Activated T-cell treated with anti-CD3 and anti-CD28 coated beads for 24 hours (primary cell): ENCODE measurements at places on chromosomes 2 and 18.

GRCh38 chr2:212712466-212712865 is 173.9 kb upstream of the ERBB4 start:
- no peak for DNase-seq

DNA sequence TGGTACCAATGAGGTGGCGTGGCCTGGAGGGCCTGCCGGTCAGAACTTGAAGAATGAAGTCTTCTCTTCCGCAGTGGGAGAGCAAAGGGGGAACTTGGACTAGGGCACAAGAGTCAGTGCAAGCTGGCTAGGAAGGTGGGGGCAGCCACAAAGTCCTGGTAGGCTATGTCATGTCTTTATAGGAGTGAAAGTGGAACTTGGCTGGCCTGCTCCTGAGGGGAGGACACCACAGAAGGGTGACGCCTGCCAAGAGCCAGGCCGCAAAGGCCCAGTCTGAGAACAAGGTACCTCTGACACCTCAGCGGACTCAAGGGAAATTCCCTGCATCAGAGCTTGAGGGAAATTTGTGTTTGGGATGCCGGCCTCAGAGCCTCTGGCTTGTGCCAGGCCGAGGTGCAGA is 32.2 kb upstream of the MAP3K20 start:
- no peak for DNase-seq

DNA sequence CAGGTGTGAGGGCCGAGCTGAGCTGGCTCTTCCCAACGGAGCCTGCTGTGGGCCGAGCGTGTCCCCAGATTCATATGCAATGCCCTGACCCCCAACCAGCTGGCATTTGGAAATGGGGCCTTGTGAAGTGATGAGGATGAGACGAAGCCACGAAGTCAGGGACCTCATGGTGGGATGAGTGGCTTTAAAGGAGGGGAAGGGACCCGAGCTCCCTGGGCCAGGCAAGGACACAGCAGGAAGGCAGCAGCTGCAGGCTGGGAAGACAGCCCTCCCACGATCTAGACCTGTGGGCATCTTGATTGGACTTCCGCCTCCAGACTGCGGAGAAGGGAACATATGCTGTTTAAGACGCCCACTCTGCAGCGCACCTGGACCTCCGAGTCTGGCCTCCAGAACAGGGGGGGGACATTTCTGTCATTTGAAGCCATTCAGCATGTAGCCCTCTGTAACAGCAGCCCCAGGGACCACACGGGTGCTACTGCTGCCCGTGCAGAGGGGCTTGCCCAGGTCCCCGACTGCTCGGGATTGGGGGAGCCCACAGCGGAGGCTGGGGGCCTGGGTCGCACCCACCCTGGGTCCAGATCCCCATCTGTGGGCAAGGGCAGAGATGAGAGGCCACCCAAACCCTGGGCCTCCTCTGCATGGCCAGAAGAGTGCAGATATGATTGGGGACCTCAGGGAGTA is 27.2 kb downstream of the KIF1A start:
- no peak for DNase-seq

DNA sequence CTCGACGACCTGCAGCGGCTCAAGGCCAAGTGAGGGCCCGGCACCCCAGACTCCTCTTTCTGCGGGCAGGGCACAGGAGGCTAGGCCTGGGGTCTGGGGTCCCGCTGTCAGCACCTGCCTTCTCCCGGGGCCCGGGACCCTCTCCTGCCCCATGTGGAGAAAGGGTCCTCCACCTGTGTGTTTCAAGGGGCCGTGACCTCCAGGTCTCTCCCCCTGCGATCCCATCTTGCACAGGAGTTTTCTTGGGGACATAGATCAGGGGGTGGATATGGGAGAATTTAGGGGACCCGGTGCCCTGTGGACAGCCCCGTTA is 791 bp downstream of the DES start:
- no peak for DNase-seq

DNA sequence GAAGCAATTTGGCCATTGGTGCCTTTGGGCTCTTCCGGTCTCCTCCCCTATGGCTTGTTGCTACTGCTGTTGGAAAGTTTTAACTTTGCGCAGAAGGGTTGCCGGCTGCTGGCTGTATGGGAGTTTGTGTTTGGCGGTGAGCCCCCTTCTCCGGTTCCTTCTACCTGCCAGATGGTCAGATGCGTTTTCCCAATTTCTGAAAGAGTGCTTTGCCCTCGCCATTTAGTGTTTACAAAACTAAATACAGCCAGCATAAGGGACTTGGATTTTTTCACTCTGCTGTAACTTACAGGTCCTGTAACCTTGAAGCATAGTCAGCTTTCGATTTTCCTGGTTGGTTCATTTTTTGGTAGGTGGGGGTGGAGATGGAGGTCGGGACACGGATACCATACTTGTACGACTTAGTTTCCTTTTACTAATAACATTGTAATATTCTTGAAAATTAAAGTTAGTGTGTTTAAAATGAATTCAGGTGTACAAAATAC is 604 bp downstream of the COQ10B start:
- DNase-seq, result no peak

- no peak for DNase-seq
These were observed 38.9 kb downstream of the HIBCH start for GRCh38 chr2:190280565-190281350.

DNA sequence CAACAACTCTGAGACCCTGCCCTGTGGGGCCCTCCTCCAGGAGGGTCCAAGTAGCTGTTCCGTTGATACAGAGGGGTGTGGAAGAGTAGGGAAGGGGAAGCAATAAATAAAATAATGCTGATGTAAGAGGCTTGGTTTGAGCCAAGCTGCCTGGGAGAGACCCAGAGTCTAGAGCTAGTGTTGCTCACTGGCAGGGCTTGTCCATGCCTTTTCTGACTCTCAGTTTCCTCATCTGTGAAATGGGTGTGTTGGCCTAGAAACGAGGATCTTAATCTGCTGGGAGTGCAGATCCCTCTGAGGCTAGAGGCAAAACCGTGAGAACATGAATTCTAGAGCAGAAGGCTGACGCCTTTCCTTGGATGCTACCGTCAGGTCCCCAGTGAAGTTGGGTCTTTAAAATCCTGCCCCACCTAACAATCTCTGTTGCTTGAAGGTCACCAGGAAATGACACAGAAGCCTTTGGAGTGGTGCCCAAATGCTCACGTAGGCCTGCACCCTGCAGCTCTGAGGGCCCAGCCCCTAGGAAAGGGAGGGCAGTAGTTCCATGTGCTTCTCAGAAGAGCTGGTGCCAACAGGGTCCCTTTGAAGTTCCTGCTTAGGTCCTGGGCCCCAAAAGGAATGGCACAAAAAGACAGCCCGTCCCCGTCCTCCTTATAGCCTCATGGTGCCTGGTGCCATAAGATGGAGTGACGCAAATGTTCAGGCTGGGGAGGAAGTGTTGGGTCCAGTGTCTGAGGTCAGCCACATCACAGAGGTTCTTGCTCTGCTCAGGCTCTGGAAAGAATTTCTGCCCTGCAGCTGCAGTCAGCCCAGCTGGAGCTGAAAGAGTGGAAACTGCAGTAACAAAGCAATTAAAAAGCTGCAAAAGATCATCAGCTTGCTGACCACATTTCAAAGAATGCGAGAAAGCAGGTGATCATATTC is 73.2 kb upstream of the SMAD2 start:
- DNase-seq, result no peak
